CD4-positive, alpha-beta memory T cell (primary cell): ENCODE measurements at places on chromosomes 16 and 17.

- no peak for DNase-seq
These were observed 16.6 kb upstream of the G6PC1 start for GRCh38 chr17:42883802-42884558.

DNA sequence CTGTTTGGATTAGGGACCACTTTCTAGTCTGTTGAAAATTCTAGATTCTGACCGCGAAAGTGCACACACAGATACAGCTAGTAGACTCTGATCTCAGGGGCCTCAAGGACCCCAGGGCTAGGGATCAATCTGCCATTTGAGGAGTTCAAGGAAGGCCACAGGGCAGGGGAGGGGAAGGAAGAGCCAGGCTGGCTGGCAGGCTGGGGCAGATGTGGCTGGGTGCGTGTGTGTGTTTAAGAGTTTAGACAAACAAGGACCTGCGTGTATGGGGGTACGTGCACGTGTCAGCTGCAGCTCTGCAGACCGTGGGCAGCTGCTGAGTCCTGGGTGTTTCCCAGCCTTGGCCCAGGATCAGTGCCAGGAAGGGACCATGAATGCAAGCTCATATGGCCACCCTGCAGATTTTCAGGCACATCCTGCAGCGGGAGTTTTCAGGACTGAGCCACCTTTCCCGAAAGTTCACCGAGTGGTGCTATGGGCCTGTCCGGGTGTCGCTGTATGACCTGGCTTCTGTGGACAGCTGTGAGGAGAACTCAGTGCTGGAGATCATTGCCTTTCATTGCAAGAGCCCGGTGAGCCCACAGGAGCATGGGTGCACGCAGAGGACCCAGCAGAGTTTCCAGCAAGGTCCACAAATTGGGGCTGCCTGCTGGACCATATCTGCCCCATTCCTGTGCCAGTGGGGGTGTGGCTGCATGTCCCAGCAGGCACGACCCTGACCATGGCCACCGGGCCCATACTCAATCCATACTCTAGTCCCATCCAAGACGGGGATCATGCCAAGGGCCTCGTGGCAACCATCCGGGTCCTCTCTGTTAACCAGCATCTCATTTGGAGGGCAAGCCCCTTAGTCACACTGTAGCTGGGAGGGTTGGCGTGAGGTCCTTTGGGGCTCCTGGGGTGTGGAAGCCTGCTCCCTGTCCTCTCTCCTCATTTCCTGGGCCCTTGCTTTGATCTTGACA, 10.6 kb downstream of the TRPV2 start:
- no peak for DNase-seq

GRCh38 chr16:66188917-66189725, 177.4 kb upstream of the CDH5 start:
- DNase-seq: no peak

- DNase-seq: no peak
These were observed 169.8 kb downstream of the AATF start for GRCh38 chr17:37118366-37119137.

DNA sequence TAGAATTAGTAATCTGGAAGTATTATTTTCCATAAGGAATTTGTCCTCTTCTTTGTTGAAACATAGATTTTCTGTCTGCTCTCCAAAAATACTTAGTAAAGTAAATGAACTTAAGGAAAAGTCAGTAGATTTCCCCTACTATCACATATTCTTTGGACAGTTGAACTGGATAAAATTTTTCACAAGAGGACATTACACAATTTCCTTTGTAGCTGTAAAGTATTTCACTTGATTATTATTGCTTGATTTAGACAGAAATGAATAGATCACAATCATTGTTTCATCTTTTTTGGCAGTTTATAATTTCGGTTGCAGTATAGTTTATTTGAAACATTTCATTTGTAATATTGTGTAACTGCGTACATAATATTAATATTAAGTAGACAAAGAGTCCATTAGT, 12.5 kb downstream of the CYB5B start:
- DNase-seq: no peak

DNA sequence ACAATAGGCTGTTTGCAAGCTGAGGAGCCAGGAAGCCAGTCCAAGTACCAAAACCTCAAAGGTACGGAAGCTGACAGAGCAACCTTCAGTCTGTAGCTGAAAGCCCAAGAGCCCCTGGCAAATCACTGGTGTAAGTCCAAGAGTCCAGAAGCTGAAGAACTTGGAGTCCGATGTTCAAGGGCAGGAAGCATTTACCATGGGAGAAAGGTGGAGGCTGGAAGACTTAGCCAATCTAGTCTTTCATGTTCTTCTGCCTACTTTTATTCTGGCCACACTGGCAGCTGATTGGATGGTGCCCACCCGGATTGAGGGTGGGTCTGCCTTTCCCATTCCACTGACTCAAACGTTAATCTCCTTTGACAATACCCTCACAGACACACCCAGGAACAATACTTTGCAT, 15.3 kb downstream of the CD300LB start:
- DNase-seq: no peak

GRCh38 chr16:17258848-17259713, 211.7 kb downstream of the XYLT1 start:
- DNase-seq: no peak

DNA sequence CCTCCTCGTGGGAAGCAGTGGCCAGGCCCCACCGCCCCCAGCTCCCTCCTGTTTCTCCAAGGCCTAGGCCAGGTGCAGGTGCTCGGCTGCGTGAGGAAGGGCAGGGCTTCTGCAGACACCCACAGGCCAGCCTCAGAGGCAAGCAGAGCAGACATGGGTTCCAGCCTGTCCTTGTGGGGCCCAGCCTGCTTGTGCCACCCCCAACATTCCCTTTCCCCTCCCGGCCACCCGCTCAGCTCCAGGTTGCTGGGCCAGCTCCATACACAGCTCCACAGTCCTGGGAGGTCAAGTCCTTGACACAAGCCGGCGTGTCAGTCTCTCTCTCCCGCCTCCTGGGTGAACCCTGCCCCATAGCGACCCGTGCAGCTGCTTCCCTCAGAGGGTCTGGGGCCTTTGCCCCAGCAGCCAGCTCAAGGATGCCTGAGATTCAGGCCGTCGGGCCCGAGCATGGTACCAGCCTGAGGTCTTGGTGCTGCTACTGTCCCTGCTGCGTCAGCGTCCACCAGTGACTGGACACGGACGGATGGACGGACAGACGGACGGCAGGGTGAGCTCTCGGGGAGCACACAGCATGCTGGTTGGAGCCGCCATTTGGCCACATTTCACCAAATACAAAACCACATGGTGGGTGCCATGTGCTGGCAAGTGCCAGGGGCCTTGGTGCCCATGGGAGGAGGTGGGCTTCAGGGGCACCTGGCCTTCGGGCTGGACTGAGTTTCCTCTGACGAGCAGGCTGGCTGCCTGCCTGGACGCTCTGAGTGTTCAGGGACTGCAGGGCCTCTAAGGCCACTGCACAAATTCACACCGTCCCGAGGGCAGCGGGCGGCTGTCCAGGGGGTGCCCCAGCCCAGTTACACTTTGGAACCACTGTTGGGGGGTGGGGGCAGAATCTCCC, 8.0 kb downstream of the SECTM1 start:
- DNase-seq: peak; percentile 30

DNA sequence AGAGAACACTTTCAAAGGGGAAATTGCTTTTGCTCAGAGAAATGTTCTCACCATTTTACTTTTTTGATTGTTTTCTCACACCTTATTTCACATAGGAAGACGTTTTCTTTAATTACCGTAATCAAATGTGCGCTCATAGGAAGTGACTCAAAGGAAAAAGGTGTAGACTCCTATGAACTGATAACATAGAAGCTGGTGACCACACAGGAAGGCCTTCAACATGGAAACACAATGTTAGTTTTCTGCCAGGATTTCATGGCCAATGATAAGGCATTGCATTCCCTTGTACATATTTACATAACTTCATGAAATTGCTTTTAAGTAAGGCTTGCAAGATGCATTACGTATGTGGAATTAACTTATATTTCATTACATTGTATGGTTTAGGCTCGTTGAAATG, 40.9 kb upstream of the KCNJ16 start:
- DNase-seq: no peak

GRCh38 chr16:24677388-24677787, 52.1 kb upstream of the TNRC6A start:
- no peak for DNase-seq

DNA sequence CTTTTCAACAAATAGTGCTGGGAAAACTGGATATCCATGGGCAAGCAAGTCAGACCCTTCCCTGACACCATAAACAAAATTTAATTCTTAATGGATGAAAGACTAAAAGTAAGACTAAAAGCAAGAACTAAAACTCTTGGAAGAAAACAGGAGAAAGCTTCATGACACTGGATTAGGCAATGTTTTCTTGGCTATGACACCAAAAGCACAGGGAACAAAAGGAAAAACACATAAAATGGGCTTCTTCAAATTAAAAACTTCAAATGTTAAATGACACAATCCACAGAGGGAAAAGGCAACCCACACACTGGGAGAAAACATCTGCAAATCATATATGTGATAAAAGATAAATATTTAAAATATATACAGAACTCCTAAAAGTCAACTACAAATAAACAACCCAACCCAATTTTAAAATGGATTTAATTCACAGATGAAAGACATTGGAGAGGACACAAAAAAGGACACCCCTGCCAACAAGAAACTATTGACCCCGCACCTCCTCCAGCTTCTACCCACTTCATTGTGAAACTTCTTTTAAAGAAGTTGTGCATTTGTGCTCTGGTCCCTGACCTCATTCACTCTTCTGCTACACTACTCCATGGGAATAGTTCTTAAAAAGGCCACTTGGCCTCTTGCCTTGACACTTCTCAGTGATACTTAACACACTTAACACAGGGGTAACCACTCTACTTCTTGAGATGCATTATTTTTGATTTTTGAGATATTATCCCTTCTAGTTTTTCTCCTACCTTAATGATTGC, 80.3 kb downstream of the TRIM37 start:
- DNase-seq: no peak

DNA sequence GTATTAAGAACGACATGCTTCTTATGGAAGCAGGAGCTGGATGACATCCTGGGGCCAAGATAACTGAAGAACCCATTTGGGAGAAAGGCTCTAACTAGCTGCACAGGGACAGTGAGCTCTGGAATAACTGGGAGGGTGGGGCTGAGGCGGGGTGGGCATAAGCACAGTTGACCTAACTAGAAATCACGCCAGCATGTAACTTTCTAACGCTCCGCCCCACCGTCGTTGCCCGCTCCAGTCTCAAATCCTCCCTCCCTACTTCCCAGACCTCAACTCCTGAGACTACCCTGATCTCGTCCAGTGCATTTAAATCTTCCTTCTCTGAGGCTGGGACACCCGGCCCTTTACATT, 436 bp downstream of the PHB1 start:
- DNase-seq: no peak

DNA sequence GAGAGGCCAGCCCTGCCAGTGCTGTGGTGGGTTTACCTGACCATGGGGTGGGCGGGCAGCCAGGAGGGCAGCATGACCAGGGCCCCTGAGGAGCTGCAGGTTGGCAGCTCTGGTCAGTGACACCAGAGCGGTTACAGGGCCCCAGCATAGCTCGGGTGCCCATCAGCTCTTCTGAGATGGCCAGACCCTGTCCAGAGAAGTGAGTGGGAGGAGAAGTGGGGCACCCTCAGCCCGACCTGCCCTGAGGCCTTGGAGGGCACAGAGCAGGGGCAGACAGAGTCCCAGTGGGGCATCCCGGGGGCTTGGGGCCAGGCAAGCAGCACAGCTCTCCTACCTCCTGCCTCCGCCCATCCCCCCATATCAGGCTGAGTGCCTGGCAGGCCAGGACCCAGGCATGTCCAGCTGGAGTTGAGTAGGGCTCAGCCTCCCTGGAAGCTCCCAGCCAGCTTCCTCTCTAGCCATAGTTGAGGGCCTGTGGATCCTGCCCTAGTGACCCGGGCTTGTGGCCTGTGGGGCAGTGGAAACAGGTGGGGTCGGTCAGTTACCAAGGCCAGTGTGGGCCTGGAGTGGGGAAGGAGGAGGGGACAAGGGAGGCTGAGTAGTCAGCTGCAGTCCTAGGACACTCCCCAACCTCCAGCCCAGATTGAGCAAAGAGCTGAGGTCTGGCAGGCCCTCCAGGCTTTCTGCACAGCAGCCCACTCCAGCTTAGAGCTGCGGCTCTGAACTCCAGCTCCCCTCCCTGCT, 83.5 kb downstream of the AMFR start:
- DNase-seq: no peak

- no peak for DNase-seq
These were observed 92.8 kb downstream of the IRX3 start for GRCh38 chr16:54193665-54194333.

DNA sequence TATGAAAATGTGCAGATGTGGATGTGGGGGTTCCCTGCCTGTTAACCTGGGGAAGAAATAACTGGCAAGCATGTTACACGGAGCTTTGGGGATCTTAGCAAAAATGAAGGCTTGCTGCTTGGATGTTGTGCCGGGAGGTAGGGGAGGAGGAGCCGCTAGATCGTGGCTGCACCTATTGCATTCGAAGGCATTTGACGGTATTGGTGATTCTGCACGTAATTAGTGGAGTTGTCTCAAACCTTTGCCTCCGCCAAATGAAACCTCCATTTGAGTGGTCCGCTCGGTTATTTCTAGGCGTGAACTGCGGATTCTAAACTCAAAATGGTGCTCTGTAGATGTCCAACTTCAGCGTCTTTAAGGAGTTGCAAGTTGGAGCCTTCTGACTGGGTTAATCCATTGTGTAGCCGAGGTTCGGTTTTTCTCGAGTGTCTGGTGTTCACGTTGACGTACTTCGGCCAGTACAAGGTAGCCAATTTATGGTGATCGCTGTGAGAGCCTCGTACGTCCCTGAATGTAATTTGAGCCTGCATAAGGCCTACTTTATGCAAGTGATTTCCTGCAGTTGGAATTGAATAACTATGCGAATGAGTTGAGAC, 1.5 kb downstream of the TNRC6C start:
- peak; percentile 43 for DNase-seq

- no peak for DNase-seq
These were observed 1.1 kb downstream of the ACTG1 start for GRCh38 chr17:81511554-81511803.

GRCh38 chr16:83727018-83727417, 80.8 kb upstream of the HSBP1 start:
- DNase-seq: no peak

GRCh38 chr16:56109205-56109604, 82.1 kb upstream of the GNAO1 start:
- DNase-seq: no peak

DNA sequence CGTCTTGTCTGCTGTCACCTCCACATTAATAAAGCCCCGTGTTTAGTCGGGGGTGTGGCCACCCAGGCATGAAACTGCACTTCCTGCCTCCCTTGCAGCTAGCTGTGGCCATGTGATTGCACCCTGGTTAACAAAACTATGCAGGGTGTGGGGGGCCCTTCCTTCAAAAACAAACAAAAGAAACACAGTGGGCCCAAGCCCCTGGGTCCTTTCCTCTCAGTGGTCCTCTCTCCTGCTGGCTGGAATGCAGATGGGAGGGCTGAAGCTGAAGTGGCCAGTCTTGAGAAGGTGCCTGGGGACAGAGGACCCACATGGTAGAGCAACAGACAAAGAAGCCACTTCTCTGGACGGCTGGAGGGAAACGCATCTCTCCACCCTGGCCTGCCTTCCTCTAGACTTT, 38.0 kb upstream of the FOXF1 start:
- no peak for DNase-seq
